ENCODE measurements at places on chromosomes 5 and 9.

GRCh38 chr5:152113401-152113800 lies 188.8 kb upstream of the GLRA1 start:
- DNase-seq, result no peak

DNA sequence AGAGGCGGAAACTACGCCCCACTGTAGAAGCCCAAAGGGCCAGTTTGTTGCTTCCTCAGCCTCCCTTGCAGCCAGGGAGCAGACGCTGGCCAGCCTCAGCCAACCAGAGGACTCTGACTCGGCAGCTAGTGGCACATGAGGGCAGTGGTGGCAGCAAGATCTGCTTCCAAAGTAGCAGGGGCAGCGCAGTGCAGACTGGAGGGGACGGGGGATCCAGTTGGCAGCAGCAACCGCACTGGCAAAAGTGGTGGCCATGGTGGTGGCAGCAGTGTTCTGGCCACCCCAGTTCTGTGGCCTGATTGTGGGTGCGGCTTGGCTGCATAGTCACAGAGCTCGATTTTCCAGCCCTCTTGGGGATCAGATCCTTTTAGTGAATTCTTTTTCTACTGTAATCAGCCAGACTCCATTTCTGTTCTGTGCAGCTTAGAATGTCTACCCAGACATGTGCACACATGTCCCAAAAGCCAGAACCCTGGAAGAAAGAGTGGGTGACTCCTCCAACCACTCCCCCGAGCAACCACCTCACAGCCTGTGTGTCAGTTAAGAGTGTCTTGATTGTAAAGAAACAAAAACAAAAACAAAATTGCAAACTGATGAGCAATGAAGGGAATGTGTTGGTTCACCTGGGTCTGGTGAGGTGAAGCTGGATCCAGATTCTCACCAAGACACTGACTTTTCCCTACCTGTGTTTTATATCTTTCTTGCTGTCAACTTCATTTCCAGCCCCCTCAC lies 11.0 kb upstream of the ZBTB43 start:
- DNase-seq, result no peak

DNA sequence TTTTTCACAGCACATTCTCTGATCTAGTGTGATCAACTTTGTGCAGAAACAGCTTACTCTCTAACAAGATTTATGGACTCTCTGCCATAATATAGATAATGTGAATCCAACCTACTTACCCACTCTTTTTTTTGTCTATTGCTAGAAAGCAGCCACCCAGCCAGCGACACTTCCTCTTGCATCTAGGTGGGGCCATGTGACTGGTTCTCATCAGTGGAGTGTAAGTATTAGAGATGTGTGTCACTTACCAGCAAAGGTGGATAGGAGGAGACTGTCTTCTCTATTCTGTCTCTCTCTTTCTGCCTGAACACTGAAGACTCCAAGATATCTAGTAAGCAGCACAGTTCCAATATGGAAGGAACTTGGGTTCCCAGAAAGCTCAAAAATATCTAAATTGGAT lies 174.8 kb downstream of the MCTP1 start:
- no peak for DNase-seq

DNA sequence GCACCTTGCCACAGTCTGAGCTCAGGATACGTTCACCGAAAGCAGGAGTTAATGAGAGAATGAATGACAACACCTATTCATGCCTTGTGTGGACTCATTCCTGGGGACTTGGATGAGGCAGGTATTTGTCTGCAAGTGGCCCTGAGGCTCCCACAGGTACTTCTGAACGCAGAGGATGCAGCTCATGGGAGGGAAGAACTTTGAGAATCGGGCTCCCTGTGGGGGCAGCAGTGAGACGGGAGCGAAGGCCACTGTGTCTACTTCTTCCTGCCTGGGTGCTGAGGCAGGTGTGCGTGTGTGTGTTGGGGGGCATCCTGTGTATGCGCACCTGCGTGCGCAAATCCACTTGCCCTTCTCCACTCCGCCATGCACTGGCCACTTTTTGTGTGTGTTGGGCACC lies 42.2 kb downstream of the PTPN3 start:
- no peak for DNase-seq

DNA sequence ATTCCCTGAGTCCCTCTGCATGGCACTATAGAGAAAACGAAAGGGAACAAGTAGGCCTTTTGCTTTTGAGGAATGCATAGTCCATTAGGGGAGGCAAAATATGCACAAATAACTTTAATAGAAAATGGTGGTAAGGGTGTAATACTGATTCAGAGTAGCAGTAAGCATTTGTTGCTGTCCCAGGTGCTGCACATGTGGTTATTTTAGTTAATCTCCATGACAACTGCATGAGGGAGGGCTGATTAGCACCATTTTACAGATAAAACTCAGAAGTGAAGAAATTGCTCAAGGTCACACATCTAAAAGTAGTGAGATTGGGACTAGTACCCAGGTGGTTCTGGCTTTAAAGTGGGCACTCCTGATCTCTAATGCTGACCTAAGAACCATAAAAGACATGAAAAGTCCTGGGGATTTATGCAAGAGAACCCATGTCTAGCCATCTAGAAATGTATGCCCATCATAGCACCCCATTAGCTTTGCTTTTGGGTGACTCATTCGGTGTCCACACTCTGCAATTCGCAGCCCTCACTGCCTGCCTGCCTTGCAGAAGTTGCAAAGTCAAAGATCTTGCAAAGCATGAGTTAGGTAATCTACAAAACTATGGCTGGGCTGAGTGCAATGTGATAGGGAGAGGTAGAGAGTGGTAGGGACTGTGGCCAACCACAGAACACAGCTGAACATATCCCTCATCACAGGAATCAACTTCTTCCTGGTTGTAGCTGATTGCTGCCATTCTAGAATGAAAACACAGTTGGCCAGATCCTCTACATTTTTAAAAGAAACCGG lies 195.2 kb downstream of the PTTG1 start:
- no peak for DNase-seq

- DNase-seq, result no peak
Measured at GRCh38 chr5:31343946-31344345, 150.5 kb downstream of the CDH6 start.

- DNase-seq, result no peak
Measured at GRCh38 chr9:34451135-34451534, 7.2 kb downstream of the FAM219A start.
